ENCODE measurements at places on chromosomes 4 and X.

DNA sequence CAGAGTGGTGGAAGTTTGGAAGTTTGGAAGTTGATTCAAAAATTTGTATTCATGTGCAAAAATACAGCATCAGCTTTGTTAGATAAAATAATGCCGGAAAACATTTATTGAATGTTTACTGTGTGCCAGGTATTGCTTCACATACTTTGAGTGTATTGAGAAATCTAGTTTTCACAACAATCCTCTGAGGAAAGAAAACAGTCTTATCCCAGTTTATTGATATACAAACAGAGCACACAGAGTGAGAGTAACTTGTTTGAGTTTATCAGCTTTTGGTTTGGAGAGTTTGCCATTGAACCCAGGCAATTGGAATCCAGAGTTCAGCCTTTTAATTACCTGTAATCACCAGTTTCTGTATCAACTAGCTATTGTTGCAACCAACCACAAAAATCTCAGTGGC lies 127.2 kb upstream of the RPS6KA3 start:
- no peak for DNase-seq

DNA sequence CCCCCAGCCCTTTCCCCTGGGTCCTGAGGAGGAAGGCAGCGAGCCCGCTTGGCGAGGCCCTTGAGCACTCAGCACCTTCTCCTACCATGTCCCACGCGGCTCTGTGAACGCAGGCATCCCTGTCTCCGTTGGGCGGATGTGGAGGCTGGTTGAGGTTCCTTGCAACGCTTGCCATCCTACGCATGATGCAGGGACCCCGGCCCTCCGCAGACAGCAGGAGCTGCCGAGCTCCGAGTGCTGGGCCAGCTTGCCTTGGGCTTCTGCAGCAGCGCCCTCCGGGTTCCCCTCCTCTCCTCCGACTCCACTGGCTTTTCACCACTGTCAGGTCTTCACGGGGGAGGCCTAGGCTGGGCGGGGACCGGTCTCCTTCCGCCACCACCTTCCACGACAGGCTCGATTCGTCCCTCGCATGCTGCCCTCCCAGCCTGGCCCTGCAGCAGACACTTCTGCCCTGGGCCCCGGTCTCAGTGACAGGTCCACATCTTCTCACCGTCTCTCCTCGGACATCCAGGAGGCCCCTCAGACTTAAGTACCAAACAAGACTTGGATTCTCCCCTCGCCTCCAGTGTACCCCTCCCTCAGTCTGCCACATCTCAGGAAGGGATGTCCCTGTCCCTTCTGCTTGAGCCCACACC lies 67.6 kb upstream of the HGFAC start:
- no peak for DNase-seq

GRCh38 chr4:18057821-18058533 lies 36.4 kb upstream of the LCORL start:
- DNase-seq = no peak

GRCh38 chrX:49309401-49309981 lies 6.0 kb downstream of the GAGE10 start:
- no peak for DNase-seq

DNA sequence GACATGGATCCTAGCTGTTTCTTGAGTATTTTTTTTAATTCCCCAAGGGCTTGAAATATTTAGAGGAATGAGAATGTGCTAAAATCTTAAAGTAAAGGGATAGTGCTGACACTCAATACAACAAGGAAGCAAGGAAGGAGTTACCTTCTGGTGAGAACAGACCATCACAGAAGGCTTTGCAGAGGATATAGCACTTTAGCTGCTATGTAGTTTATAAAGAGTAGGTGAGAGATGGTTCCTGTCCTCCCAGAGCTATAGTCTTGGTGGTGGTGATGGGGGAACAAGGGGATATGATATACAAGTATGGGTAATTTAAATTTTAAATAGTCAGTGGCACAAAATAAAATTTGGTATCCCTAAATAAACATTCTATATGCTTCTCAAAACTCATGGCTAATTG lies 47.6 kb downstream of the MTHFD2L start:
- no peak for DNase-seq

- DNase-seq = no peak
Measured at GRCh38 chr4:163922302-163922701, 427.8 kb downstream of the TMA16 start.

DNA sequence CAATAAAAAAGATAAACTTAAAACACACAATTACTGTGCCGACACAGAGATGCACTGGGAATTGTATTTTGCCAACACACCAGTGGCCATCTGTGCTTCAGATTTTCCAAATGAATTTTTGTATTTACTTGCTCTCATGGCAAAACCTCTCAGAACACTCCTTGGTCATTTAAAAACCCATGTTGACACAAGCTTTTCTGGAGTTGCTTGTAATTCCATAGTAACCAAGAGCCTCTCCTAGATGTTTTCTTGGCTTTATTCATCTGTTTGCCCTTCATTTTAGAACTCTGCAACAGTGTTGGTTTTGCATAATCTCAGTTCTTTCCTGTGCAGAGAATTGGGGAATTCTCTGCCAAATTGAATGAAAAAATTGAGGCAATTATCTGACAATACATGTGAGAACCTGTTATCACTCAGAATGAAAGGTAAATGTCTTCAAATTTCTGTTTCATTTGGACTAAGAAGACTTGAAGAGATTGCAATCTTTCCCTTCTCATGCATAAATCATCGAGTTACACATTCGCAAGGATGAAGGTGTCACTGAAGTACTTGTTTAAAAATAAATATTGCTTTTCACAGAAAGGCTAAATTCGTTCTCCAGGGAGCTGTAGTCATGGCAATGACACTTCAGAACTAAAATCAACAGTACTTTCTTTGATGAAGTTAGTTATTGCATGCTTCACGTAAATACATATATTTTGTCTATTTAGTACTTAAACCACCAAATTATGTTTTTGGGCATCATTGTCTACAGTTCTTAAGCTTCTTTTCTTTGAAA lies 301.8 kb upstream of the CTSO start:
- DNase-seq = no peak

DNA sequence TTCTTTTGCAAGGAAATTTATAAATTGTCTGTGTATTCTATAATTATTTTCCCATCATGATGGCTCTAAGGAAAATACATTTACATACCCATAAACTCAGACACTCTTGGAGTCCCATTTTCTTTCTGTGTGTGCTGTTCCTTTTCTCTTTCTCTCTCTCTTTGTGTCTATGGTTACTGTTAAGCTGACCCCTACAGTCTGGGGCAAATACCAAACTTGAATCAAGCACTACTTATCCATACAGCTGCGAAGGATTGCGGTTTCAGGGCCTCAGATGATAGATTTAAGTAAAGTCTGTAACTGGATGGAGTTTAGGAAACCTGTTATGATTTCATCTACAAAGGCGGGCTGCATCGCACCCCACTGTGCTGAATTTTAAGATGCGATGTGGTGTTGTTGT lies 150.2 kb downstream of the SHROOM3 start:
- DNase-seq = no peak
